Hippocampal formation (tissue), 2 donors: ENCODE measurements at places on chromosomes 16 and 17.

- DNase-seq = no peak
Measured at GRCh38 chr17:20059728-20060188, 50.6 kb downstream of the SPECC1 start.

GRCh38 chr16:86150641-86151238 is 251.8 kb downstream of the IRF8 start:
- no peak for DNase-seq

- peak; percentile 49 for DNase-seq
Measured at GRCh38 chr17:2172077-2172851, 117.4 kb downstream of the HIC1 start.

GRCh38 chr17:77863814-77864161 is 94.7 kb upstream of the TNRC6C start:
- no peak for DNase-seq

- DNase-seq = peak; percentile 63
Measured at GRCh38 chr16:89909777-89910716, 8.6 kb upstream of the MC1R start.

DNA sequence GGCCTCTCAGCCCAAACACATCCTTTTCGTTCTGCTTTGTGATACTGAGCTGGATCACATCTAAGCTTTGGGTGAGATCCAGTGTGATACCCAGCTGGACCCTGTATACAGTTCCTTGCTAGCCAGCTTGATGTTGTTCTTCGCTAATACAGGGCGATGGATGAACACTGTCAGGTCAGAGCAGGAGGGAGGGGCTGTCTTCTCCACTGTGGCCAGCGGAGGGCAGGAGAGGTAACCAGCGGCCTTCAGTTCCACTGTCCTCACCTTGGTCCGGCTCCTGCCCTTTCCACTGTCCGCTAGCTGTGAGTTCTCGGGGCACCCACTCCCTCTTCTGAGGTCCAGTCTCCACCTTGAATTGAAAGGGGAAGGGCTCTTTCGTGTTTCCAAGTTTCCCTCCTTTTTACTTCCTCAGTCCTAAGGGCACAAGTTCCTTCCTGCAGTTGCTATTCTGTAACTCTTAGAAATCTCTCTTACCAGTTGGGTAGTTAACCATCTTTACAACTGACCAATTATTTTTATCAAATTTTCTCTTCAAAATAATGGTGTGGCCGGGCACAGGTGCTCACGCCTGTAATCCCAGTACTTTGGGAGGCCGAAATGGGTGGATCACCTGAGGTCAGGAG is 3.0 kb upstream of the ZNF213 start:
- no peak for DNase-seq

GRCh38 chr16:88713568-88714419 is 7.5 kb downstream of the CTU2 start:
- no peak for DNase-seq

GRCh38 chr16:2023092-2024031 is 3.3 kb upstream of the NHERF2 start:
- DNase-seq = peak; percentile 77

- DNase-seq = no peak
Measured at GRCh38 chr17:42700586-42701289, 18.4 kb downstream of the CNTNAP1 start.

- DNase-seq = no peak
Measured at GRCh38 chr17:78763561-78763960, 18.5 kb downstream of the CYTH1 start.

GRCh38 chr17:68296217-68297191 is 5.2 kb downstream of the ARSG start:
- no peak for DNase-seq

GRCh38 chr16:28931801-28932225 is at the start of gene CD19:
TSS of gene CD19 (plus strand) at chr16:28931971. CDS start at chr16:28932001, 30 bp downstream.
- no peak for DNase-seq

- DNase-seq = no peak
Measured at GRCh38 chr17:2468270-2468669, 43.4 kb downstream of the METTL16 start.

DNA sequence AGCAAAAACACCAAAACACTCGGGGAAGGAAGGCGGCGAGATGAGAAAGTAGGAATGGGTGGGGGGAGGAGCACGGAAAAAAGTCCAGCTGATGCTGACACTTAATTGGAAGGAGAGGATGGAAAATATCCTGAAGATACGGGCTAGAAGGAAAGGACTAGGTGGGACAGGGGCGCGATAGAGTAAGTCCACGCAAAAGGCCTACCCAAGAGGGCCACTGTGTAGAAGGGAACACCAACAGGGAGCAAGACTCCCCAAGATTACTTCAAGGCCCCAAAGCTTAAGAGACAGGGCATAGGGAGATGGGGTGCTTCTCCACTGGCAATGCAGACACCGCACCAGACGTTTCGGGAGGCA is 736 bp downstream of the APPBP2 start:
- no peak for DNase-seq

DNA sequence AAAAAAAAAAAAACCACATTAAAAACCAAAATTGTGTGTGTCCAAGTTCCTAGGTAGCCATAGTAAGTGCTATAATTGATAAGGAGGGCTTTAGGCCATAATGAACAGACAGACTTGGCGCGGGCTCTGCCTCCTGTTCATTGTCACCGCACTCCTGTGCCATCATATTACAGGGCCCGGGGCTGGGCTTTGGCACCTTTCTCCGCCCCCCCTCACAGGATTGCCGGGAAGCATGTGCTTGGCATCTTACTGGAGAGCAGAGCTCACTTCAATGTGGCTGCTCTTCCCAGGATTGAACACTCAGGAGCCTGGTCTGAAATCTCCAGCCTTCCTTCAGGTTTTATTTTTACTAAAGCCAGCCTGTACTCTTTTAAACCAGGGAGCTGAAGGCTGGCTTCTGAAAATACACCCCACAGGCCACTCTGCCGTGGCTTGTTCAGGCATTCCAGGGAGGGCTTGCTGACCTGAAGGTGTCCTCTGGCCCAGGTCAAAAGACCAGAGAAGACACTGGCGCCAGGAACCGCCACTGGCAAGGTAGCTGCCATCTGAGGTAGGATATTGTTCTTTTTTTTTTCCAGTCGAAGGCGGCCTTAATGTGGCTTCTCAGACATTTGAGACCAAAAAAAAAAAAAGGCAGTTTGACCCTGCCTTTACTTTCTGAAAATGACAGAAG is 39.3 kb downstream of the DHRS7B start:
- no peak for DNase-seq

DNA sequence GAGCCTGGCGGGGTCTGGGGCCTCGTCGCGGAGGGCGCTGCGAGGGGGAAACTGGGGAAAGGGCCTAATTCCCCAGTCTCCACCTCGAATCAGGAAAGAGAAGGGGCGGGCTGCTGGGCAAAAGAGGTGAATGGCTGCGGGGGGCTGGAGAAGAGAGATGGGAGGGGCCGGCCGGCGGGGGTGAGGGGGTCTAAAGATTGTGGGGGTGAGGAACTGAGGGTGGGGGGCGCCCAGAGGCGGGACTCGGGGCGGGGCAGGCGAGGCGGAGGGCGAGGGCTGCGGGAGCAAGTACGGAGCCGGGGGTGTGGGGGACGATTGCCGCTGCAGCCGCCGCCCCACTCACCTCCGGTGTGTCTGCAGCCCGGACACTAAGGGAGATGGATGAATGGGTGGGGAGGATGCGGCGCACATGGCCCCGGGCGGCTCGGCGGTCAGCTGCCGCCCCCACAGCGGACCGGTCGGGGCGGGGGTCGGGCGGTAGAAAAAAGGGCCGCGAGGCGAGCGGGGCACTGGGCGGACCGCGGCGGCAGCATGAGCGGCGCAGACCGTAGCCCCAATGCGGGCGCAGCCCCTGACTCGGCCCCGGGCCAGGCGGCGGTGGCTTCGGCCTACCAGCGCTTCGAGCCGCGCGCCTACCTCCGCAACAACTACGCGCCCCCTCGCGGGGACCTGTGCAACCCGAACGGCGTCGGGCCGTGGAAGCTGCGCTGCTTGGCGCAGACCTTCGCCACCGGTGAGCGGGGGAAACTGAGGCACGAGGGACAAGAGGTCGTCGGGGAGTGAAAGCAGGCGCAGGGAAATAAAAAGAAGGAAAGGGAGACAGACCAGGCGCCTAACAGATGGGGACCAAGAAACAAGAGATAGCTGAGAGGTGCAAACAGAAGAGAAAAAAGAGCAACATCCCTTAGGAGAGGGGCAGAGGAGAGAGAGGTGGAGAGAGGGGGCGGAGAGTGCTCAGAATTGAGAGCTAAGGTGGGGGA is at the start of gene PNMT:
Gene PNMT (plus strand): TSS at position 509 of the 980 bp plus-strand sequence. CDS start 23 bp downstream, at position 532.
- DNase-seq = no peak

GRCh38 chr17:8069587-8069860 is 18.0 kb downstream of the ALOX12B start:
- no peak for DNase-seq

- no peak for DNase-seq
Measured at GRCh38 chr16:66409156-66409555, 17.9 kb upstream of the BEAN1 start.

DNA sequence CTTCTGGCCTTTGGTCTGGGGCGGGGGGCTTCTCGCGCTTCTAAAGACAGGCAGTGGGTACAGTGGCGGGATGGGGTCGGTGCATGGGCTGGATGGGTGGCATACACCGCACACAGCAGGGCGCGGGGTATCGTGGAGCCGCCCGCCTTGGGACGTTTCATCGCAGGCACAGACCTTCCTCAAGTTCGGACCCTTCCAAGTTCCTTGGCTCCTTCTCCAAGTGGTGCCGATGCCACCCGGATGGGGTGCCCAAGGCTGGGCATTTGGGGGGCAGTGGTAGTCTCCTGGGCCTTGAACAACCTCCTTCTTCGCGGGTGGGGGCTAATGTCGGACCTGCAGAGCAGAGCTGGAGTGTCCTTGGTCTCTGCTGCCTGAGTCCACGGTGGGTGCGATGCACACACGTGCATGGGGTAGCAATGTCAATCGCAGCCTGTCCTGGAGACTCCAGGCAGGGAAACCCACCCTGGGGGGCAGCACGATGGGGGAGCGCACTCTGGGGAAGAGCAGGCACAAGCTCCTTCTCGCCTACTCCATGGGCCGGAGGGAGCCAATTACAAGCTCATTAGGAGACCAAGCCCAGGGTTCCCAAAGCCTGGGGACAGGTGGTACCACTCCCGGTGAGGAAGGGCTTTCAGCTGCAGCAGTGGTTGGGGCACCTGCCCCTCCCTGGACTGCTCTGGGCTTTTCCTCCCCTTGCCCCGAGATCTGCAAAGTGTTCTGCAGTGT is 686 bp upstream of the MTSS2 start:
- no peak for DNase-seq

GRCh38 chr16:31347445-31347844 is 7.5 kb upstream of the ITGAX start:
- no peak for DNase-seq

GRCh38 chr17:49715717-49716279 is 8.0 kb upstream of the SLC35B1 start:
- DNase-seq = no peak

GRCh38 chr17:18025945-18026776 is 12.8 kb downstream of the ATPAF2 start:
- DNase-seq = no peak

GRCh38 chr17:16407911-16408588 is 7.3 kb upstream of the TRPV2 start:
- peak; percentile 49 for DNase-seq

DNA sequence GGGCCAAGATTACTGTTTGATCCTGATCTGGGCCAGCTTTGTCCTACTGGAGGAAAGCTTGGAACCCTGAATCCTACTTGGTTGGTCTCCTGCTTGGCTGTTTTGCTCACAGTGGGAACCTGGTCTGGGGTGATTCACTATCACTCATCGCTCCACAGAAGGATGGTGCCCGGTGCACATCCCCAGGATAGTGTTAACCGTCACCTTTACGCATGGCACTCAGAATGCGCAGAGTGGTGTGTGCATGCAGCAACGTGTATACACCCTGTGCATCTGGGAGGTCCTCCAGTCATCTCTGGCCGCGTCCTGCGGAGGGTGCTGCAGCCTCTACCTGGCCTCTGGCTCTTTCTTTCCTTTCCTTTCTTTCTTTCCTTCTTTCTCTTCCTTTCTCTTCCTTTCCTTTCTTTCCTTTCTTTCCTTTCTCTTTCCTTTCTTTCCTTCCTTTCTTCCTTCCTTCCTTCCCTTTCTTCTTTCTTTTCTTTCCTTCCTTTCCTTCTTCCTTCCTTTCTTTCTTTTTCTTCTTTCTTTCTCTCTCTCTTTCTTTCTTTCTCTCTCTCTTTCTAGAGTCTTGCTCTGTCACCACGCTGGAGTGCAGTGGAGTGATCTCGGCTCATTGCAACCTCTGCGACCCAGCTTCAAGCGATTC is 13.1 kb downstream of the SOCS3 start:
- DNase-seq = no peak

GRCh38 chr16:52538511-52538910 is 8.4 kb downstream of the TOX3 start:
- no peak for DNase-seq

DNA sequence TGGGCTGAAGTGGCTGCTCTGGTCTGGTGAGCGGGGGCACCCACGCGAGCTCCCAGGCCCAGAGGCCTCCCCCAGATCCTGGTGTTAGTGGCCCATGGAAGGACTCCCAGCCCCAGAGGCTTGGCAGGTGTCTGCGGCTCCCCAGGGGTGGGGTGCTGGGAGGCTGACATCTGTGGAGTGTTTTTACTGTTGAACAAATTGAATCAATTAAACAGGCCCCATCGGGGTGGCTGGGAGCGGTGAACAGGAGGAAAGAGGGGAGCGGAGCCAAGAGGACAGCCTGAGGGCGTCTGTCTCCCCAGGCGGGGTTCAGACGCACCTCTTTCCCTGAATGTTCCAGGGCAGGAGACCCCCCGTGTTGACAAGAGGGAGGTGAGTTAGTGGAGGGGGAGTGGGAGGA is 29.9 kb downstream of the ACTG1 start:
- no peak for DNase-seq

- no peak for DNase-seq
Measured at GRCh38 chr17:32482568-32483320, 4.0 kb upstream of the CDK5R1 start.

DNA sequence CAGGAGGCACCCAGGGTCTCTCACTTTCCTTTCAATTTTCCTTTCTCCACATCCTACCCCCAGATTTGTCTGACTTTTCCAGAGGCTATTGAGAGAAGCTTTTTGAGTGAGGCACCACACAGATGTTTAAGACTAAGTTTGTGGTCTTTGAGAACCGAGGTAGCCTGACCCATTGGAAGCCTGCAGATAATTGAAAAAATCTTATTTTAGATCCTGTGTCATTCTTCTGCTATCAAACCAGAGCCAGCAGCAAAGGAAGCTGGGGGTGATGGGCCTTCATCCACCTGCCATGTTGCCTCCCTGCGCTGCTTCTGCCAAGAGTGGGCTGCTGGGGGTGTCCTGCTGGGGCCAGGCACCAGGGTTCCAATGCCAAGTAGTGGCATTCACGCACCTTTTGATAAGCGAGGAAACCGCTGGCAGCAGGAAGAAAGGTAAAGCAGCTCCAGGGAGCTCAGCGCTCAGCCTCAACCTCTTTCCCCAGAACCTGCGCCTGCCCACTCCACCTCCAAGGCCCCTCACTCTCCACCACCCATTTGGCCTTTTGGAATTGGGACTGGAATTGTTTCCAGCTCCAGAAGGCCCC is 55.6 kb downstream of the MPRIP start:
- DNase-seq = no peak

DNA sequence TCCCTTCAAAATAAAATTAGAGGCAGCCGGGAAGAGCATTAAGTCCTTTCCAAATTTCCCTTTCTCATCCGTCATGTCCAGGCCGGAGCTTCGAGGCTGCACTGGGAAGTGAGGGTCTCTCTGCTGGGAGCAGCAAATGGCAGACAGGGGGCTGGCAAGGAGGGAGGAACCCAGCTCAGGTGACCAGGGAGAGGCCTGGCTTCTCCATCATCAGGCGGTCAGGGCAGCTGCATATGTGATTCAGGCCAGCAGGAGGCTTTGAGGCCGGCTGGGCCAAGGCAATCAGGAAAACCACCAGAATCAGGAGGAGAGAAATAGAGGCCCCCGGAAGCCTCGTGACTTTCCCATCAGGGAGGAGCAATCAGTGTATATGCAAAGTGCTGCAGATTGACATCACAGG is 85.0 kb upstream of the RPL38 start:
- DNase-seq = no peak

GRCh38 chr16:2473999-2474876 is 689 bp upstream of the TBC1D24 start:
- peak; percentile 31 for DNase-seq
